ENCODE measurements at places on chromosomes 5 and 9. TPM values are rescaled to one million over a fixed set of nuclear protein-coding genes. Genes with fewer than 3 reads are reported as not detected.

Gene SLC6A3
- not detected for total RNA-seq

Gene RANBP6
- total RNA-seq = 21.6 TPM

- H3K27ac ChIP-seq = no peak overlapping the region
- H3K4me1 ChIP-seq = no peaks in the 10 kb centered on the region
- no peak overlapping the region for H3K4me3 ChIP-seq
These were observed 443.5 kb downstream of the PDE4D start for GRCh38 chr5:59449905-59450644.

DNA sequence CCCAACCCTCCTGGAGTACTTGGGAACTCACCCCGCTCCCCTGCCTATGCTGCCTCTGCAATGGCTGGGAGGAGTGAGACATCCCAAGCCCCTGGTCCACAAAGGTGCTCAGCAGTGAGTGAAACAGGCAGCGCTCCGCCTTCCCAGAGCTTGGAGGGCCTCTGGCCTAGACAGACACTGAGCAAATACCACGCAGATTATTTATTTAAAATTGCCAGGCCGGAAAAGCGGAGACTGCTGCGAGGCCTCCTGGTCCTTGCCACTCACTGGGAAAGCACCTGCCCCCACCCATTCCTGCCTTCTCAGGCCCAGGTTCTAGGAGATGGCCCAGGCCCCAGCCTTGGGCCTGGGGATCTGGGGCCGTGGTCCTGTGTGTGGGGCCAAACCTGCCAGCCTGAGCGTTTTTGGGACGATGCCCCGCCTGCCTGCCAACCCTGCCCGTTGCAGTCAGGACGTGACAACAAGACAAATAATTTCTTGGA is 17.4 kb downstream of the FGF18 start:
- H3K4me3 ChIP-seq = no peak overlapping the region
- peaks cover 9% of the 10 kb centered on the region for H3K4me1 ChIP-seq
- DNase-seq = no peak
- no peak overlapping the region for H3K27ac ChIP-seq
- H3K36me3 ChIP-seq = no peaks in the 10 kb centered on the region

DNA sequence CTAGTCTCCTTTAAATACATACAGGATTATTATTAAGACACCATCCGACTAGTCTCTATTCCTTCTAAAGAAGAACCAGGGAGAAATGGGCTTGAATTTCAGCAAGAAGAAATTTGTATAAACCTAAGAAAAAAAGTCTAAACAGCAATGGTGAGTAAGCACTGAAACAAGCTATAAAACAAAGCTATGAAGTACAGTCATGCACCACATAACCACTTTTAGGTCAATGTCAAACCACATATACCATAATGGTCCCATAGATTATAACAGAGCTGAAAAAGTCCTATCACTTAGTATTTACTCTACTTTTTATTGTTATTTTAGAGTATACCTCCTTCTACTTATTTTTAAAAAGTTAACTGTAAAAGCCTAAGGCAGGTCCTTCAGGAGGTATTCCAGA is 102.0 kb upstream of the NFIB start:
- H3K4me3 ChIP-seq = no peak overlapping the region
- H3K27me3 ChIP-seq = no peaks in the 10 kb centered on the region
- H3K4me1 ChIP-seq = no peaks in the 10 kb centered on the region

DNA sequence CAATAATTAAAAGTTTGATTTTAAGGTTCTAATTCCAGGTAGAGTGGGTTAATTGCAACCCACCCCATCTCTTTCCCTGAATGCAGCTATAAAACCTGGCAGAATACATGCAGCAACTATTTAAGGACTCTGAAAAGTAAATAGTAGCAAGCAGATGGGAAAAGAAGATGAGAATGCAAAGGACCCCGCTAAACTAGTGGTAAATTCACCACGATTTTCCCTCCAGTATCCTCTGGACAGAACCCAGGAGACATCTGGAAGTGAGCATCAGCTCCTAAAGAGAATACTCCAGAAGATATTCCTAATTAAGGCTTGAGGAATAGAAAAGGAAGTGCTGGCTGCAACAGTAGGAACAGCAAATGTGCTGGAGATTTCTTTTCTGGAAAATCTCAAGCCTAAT is 170.9 kb downstream of the FRMD3 start:
- H3K36me3 ChIP-seq = no peaks in the 10 kb centered on the region
- no peak overlapping the region for H3K27ac ChIP-seq
- no peak overlapping the region for H3K4me3 ChIP-seq
- no peaks in the 10 kb centered on the region for H3K27me3 ChIP-seq
- DNase-seq = no peak
- no peaks in the 10 kb centered on the region for H3K4me1 ChIP-seq

- no peak overlapping the region for H3K4me3 ChIP-seq
- no peaks in the 10 kb centered on the region for H3K36me3 ChIP-seq
- H3K27ac ChIP-seq = no peak overlapping the region
- H3K27me3 ChIP-seq = peaks cover 26% of the 10 kb centered on the region
- peaks cover 9% of the 10 kb centered on the region for H3K4me1 ChIP-seq
These were observed 6.9 kb upstream of the IGFBPL1 start for GRCh38 chr9:38431116-38431515.

DNA sequence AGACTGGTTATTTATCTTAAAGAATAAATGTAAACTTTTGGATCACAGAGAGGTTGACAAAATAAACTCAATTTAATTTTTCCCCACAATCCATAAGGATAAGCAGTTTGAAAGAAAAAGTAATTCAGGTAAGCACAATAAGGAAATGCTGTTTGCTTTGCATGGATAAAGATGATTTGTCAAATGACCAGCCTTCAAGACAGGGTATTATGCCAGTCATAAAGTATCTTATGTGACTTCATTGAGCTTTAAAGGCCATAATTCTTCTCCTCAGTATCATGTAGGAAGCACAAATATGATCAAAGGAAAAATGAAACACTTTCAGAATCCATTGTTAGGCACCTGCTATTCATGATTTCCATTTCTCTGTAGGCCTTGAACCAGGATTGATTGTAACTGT is 180.7 kb upstream of the PPP1R2B start:
- no peak overlapping the region for H3K4me3 ChIP-seq
- H3K36me3 ChIP-seq = no peaks in the 10 kb centered on the region
- H3K27me3 ChIP-seq = peaks cover 2% of the 10 kb centered on the region
- H3K27ac ChIP-seq = no peak overlapping the region
- DNase-seq = no peak
- no peaks in the 10 kb centered on the region for H3K4me1 ChIP-seq

GRCh38 chr5:72920690-72921502 is 34.9 kb upstream of the FCHO2 start:
- peaks cover 3% of the 10 kb centered on the region for H3K27me3 ChIP-seq
- no peaks in the 10 kb centered on the region for H3K36me3 ChIP-seq
- DNase-seq = no peak
- H3K4me1 ChIP-seq = no peaks in the 10 kb centered on the region
